ENCODE measurements at places on chromosomes 16 and 17. TPM values are rescaled to one million over a fixed set of nuclear protein-coding genes. Genes with fewer than 3 reads are reported as not detected.
A peak's percentile ranks its signal among the peaks of the same experiment; 100 is the strongest.

DNA sequence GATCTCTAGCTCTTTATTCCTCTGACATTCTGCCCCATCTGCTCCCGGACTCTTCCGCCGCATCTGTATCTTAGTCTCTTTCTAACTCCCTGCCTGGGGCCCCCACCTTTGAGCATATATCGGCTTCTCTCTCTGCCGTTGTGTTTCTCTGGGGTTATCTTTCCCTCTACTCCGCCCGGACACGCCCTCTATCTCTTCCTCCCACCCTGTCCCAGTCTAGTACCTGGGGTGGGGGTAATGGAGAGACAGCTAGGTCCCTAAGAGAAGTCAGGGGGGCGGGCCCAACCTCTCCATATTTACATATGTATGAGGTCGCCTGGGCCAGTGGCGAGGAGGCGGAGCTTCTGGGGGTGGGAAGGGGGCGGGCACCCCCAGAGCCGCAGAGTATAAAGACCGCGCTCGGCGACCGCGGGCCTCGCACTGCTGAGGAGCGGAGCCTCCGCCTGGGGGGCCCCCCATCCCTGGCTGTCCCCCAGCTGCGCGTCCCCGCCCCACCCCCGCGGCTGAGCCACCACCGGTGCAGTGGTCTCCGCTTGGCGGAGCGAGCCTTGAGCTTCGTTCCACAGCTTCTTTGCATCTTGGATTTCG, at the start of gene ATP1B2:
TSS of gene ATP1B2 (plus strand) at position 418 of the 588 bp plus-strand sequence. CDS start 593 bp downstream, outside the sequence.
- peak; percentile 46 for DNase-seq

DNA sequence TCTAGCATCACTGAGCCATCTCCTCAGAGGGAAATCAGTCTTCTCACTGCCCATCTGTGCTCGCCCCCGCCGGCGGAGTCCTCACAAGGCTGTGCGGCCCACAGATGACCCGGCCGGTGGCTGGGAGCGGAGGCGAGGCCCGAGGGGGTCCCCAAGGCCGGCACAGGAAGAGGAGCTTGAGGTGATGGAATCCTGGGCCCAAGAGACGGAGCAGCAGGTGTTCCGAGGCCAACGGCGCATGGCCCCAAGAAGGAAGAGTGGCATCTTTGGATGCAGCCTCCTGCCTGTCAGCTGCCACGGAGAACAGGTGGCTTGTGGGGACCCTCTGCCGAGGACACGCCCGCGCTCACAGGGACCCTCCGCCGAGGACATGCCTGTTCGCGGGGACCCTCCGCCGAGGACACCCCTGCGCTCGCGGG, 72.7 kb upstream of the GNG13 start:
- DNase-seq, result no peak

DNA sequence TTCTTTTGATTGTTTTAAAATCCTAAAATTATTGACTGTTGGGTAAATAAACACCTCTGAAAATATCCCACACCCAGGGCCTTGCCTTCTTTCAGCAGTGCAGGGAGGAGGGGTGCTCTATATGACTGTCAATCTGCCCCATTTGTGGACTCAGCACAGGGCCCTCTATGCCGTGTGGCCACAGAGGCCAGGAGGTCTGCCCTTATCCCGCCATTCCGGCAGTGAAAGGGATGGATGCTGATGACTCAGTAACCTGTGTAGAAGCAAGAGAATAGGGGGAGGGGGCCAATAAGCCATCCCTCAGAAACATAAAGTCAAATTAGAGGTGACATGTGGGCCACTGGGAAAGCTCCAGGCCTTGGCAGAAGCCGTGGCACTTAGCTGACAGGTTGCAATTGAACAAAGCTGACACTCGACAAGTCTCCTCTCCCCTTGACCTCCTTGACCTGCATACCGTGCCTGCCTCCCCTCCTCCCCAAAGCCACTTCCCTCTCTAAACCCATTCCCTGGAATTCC, 281.4 kb upstream of the DYNLRB2 start:
- no peak for DNase-seq

The FOXC2 gene
- not detected for total RNA-seq
